ENCODE measurements at places on chromosomes 12 and 14.
A peak's percentile ranks its signal among the peaks of the same experiment; 100 is the strongest.

DNA sequence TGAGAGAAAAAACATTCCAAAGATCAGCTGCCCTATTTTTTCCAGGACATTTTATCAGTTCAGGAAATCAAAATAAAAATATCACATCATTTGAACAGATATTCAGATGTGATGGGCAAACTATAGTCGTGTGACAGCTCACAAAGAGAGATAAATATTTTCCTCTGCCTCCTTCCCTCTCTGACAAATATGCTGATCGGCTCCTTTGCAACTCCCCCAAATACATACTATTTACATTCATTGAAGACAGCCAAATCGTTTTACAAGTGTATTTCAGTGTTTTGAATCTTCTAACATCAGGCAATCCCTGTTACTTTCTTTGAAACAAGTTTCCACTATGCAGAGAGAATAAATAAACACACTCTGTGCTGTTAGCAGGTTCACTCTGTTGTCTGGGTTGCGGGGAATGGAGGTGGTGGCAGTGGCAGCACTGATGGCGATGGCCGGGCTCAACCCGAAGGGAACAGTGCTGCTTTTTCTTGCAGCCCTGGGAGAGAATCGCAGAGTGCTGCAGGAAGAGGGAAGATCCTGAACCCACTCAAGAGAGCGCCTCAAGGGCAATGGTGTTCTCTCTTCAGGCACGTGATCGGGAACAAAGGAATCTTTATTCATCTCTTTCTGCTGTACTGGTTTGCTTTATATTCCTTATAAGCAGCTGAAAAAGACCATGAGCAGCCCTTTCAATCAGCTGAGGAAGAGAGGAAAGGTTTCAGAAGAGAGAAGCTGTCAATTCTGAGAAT lies 142.5 kb downstream of the PHLDA1 start:
- peak; percentile 39 for DNase-seq

DNA sequence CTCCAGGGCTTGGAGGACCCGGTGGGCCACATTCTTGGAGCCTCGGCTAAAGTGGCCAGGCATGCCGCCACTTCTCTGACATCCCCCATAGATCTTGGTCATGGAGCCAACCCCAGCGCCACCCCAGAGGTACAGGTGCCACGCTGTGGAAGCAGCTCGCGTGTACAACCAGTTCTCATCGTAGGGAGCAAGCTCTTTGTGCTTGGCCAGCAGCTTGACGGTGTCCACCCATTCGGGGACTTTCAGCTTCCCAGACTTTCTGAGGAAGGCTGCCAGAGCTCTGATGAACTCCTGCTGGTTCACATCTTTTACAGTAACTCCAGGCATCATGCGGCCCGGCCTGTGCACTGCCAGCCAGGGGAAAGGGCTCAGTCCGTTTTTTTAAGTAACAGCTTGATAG lies 29.3 kb upstream of the EAPP start:
- no peak for DNase-seq

DNA sequence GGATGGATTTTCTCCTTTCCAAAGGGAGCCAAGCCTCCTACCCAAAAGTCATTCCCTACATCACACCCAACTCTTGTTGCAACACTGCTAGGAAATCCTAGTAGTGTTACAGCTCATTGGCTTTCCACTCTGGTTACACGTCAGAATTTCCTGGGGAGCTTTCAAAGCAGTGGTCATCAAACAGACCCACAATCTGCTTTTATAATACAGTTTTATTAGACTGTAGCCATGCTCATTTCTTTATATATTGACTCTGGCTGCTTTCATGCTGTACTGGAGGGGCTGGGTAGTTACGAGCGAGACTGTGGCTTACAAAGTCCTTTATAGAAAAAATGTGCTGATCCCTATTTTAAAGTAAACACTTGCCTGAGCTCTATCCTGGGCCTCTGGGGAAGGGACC lies 34.3 kb downstream of the ZFYVE26 start:
- DNase-seq = no peak

DNA sequence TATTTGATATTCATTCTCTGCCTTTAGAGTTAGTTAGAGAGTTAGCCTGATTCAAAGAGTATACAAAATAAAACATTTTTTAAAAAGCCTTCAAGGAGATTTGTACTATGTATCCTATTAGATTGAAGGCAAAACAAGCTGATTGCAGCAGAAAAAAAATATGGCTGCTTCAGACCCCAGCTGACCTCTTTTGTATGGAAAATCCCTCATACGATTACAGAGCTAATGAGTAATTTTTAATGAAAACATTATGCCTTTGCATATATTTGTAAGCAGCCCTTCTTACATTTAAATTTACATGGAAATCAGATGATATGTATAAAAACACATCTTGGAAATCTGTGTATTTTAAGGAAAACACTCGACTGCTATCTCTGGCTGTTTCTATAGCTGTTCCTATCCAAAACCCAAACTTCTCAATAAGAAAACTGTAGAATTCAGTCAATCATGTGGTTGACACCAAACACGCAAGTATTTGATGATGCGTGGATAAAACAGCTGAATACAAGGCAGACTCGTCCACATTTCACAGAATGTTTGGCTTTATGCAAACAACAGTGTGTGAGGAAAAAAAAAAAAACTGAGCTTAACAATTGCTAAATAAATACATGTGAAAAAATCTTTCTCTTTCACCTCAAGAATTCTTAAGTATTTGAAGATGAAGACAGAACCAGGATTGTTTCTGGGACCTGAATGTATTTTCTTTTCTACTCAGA lies 275.3 kb downstream of the EGLN3 start:
- no peak for DNase-seq

GRCh38 chr12:125183187-125184067 lies 118.2 kb downstream of the AACS start:
- DNase-seq = peak; percentile 91

GRCh38 chr12:4311776-4312175 lies 9.2 kb upstream of the TIGAR start:
- DNase-seq = no peak

DNA sequence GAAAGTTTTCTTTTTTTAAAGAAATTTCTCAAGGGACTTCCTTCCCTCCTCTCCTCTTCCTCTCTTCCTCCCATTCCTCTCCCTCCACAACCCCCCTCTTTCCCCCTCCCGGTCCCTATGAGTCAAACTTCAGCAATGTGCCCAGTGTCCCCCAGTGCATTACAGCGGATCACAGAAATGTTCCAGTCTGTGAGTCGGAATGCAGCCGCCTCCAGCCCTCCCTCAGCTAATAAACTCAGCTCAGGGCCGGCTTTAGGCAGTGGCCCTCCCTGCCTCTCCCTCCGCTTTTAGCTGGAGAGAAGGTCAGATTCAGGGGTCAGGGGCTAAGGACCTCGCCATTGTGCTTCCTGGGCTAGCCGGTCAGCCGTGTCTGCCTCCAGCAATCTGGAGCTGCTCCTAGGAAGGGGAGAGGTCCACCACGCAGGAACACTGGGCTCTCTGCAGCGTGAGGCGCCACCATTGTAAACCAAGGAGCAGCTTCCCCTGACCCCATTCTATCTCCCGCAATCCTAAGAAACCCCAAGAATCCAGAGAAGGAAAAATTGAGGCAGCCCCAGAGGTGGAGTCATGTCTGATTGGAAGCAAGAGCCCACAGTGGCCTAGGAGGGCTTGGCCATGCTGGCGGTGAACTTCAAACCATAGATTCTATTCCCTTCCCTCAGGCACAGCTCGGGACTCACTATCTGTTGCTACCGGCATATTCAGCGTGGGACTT lies 1.1 kb upstream of the HDAC7 start:
- DNase-seq = peak; percentile 94

- no peak for DNase-seq
These were observed 13.5 kb upstream of the FLRT2 start for GRCh38 chr14:85516239-85517113.
